ENCODE measurements at places on chromosomes 6 and 20.

DNA sequence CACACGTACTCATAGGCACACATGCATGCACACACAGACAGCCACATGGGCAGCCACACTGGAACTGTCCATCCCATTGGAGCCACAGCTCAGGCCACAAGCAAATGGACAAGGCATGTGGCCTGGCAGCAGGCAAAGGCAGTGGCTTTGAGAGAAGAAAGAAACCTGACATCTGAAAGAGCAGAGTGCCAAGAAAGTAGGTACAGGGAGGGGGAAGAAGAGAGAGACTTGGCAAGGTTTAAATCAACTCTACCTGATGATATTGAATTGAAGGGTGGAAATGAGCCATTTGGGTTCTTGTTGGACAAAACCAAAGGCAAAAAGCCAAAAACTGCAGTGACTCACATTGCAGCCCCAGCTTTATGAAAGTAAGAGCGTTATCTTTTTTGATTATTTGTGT is 142.7 kb downstream of the PCSK2 start:
- no peak for DNase-seq

- DNase-seq, result no peak
Observed at GRCh38 chr20:16081421-16081820, 491.8 kb downstream of the KIF16B start.

DNA sequence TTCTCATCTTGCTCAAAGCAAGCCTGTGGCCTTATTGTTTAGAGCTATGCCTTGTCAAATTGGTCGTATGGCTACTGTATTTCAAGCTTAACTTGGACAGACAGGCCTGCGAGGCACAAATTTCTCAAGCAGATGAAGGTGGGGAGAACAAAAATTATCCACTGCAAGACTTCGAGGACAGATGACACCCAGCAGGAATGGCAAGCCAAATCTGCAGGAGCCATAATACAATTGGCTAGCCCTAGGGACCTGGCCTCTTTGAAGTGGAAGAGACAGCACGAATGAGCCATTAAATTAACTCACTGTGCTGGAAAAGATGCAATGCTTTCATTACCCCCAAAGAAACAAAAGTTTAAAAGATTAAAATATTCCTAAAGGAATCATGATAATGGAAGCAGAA is 5.0 kb upstream of the BLOC1S5 start:
- no peak for DNase-seq

DNA sequence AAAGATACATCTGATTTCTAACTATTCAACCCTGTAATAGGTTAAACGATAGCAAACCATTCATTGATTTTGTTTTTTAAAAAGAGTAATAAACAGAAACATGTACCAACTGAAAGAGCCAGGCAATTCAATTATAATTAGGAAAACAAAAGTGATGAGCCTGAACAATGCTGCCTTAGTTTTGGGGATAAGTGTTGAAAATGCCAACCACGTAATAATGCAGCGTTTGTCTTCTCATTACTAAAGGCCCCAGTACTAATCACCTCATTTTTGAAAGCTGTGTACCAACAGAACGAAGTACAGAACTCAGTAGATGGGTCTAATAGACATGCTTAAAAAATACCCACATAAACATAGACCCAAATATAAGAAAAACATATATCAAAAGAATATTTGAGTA is 663.6 kb upstream of the CHD6 start:
- no peak for DNase-seq

GRCh38 chr20:41334443-41335421 is 5.9 kb upstream of the LPIN3 start:
- no peak for DNase-seq

- DNase-seq, result no peak
Observed at GRCh38 chr6:157812425-157813171, 10.4 kb upstream of the SNX9 start.

GRCh38 chr20:10177326-10177725 is 41.3 kb upstream of the SNAP25 start:
- no peak for DNase-seq

GRCh38 chr6:97630604-97631003 is 347.6 kb upstream of the MMS22L start:
- DNase-seq, result no peak

DNA sequence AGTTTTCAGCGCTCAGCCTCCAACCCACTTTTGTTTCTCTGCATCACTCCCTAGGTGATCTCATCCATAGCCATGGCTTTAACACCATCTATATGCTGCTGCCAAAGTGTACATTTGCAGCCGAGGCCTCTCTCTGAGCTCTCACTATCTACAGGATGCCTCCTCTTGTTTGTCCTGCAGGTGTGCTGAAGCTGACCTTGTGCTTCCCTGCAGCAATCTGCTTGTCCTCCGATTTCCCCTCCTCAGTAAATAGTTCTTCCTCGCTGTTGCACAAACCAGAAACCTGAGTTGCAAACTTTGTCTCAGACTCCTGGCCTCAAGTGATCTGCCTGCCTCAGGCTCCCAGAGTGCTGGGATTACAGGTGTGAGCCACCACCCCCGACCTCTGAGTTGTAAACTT is 3.7 kb upstream of the TXNDC5 start:
- DNase-seq, result no peak

DNA sequence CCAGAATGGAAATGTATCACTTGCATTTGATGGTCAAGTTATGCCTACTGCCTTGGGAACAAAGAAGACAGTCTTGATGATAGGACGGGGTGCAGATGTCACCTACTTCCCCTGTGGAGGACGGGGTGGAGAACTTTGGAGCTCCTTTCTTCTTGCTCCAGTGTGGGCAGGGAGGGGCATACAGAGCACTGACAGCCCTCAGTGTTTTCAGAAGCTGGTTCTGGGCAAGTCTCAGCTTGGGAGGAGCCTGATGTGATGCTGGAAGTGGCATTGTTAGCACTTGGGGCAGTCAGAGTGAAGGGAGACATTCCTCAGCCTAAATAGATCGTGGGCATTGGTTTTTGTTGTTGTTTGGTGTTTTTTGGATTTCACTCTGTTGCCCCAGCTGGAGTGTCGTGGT is 59.7 kb downstream of the SYNJ2 start:
- no peak for DNase-seq

GRCh38 chr6:46947497-46947896 is 25.8 kb upstream of the ADGRF5 start:
- no peak for DNase-seq

GRCh38 chr6:128827675-128828464 is 55.1 kb upstream of the LAMA2 start:
- DNase-seq, result no peak

DNA sequence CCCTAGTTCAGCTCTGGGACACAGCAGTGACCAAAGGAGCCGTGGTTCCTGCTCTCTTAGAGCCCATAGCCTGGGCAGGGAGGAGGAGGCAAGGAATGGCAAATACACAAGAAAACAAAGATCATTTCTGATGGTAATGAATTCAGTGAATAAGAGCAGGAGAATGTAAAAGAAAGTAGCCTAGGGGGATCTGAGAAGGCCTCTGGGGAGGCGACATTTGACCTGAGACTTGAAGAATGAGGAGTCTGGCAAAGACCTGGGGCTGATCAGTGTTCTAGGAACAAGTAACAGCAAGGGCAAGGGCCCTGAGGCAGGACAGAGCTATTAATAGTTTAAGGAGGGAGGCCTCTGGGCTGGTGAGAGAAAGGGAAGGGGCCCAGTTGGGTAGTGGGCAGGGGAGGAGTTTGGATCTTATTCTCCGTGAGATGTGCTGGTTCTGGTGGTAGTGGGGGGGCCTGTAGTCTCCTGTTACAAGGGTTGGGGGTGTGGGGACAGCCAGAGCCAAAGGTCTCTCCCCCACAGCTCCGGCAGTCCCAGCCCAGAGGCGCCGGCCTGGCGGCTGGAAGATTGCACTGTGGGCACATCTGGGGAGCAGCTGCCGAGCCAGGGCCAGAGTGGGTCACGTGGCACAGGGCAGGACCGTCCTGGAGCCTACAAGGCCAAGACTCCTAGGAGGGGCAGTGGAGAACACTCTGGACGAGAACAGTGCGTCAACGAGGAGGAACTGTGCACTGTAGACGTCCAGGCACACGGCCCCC is 9.3 kb upstream of the ID1 start:
- no peak for DNase-seq

GRCh38 chr6:116034327-116034726 is 26.4 kb downstream of the FRK start:
- DNase-seq, result no peak

GRCh38 chr6:33440649-33441309 is 13.6 kb upstream of the ZBTB9 start:
- no peak for DNase-seq

- no peak for DNase-seq
Observed at GRCh38 chr6:37321516-37322415, 32.0 kb upstream of the RNF8 start.

GRCh38 chr6:25652007-25652515 is at the start of gene SCGN:
SCGN (plus strand) TSS chr6:25652215; CDS start chr6:25652404, 189 bp downstream.
- DNase-seq, result no peak

DNA sequence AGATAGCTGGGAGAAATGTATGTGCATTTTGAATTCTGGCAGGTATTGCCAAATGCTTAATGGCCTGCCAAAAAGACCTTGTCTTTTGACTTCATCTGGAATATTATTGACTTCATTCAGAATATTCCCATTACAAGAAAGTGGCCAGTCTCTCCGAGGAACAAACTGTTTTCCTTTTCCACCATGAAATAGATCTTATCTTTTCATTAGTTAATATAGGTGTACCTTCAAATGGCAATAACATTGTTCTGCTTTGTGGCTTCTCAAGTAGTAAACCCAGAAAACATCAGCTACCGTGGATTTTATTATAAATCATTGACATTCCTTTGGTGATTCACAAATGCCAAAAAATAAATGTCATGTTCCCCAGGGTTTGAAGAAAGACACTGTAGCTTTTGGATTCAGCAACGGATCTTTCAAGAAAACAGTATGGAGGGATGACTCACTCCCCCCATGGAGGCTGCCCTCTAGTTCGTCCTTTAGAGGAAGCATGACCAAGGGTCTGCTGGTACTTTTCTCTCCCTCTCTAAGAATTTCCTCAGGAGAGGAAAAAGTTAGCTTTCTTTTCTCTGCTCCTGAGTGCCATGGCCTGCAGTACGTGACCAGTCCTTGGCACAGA is 1.1 kb upstream of the RNF182 start:
- no peak for DNase-seq

DNA sequence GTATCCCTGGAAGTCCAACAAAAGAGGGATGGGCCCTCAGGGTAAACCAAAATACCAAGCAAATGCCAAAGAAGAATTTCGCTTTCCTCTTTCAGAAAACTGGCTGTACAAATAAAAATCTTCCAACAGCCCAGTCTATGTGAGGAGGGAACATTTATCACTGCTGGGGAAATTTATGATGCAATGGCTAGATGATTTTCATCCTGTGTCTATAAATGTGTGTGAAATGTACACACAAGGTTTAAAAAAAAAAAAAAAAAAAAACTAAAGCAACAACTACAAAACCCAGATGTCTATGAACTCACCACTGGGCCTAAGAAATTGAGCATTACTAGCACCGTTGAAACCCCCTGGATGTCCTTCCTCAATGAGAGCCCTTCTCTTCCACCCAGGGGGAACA is 68.7 kb upstream of the SLC4A11 start:
- no peak for DNase-seq

DNA sequence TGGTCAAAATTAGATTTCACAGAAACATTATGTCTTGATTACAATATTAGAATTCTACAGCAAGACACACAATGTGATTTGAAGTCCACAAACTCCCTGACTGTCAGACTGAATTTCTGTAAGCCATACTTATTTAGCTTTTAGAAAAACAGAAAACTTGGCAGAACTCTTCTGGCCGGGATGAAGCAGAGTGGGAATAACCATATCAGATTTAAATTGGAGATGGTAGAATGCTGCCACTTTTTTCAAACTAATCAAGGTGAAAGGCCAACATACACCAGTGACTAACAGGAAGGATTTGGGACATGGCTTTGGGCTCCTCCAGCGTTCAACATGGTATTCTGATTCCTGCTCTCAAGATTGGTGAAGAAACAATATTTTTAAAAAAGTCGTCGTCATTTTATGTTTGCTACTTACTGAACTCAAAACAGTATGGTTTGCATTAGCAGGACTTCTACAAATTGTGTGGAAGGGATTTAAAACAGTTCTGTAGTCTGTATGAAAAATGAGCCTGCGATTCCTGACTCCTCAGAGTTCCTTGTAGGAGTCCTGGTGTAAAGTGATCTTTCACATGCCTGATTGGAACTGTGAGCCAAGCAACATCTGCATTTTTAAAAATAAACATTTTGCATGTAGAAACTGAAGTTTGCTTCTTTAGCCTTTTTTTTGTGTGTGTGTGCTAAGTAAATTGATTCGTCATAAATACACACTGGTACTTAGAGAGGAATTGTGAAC is 297.9 kb upstream of the SOX4 start:
- DNase-seq, result no peak

GRCh38 chr6:17705778-17706579 is 746 bp downstream of the NUP153 start:
- DNase-seq, result peak; percentile 61

- DNase-seq, result no peak
Observed at GRCh38 chr6:148193063-148193680, 149.5 kb upstream of the SASH1 start.

DNA sequence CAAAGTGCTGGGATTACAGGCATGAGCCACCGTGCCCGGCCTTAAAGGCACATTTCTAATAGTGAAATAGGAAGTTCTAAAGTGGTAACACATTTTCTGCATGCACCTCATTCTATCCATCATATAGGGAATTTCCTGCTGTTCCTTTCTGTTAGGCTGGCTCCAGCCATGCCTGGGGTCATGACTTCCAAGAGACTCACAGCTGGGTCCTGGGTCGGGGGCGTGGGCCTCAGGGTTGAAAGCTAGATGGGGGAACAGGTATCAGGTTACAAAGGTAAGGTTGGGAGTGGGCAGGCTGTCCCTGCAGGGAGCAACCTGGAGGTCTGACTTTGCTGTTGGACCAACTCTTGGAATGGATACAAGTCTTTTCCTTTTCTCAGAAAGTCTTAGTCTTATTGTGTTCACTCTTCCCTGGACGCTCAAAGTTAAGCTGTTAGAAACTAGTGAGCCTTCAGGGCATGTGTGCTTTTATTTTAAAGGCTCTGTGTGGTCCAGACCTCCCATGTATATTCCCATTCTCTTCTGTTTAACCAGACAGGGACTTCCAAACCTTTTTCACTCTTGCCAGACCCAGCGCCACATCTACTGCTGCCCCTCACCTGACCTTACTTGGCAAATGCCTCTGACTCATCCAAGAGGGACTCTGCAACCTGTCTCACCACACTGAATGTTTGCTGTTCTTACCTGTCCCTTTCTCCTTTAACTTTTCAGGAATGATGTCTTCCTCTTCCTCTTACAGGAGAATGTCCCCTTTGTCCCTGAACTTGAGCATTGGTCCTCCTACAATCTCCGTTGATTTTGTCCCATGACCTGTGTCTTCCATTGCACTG is 64.4 kb downstream of the TMEM170B start:
- no peak for DNase-seq

All from stimulated activated CD8-positive, alpha-beta memory T cell treated with anti-CD3 and anti-CD28 coated beads, Interleukin-4, amount 100 ng/mL, for 1 hour (primary cell).